ENCODE measurements at places on chromosomes 1 and 21.

GRCh38 chr1:232669981-232670747 is 40.2 kb upstream of the SIPA1L2 start:
- no peak for DNase-seq

GRCh38 chr1:168966636-168967035 is 139.9 kb upstream of the ATP1B1 start:
- DNase-seq, result no peak

DNA sequence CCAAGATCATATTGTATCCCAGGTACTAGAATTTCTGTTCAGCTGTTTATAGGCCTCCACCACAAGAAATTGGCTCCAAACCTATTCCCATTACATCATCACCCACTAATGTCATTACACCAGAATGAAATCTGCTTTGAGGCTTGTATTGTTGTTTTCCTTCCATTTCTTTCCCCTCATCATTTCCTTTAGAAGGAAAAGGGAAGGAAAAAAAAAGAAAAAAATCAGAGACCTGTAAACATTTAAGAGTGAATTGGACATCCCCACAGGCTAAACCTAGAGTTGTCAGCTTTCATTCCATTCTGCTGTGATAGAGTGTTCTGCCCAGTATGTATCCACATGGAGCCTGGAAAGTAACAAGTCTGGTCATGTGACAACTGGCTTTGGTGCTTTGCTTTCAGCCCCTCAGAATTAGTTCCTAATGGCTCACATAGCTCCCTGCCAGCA is 44.6 kb downstream of the NFYC start:
- DNase-seq, result no peak

GRCh38 chr1:84888753-84889152 is 4.3 kb downstream of the LPAR3 start:
- peak; percentile 34 for DNase-seq

GRCh38 chr1:160437432-160438316 is 37.3 kb downstream of the VANGL2 start:
- DNase-seq, result no peak

GRCh38 chr1:206524739-206525364 is 17.5 kb downstream of the RASSF5 start:
- peak; percentile 28 for DNase-seq
